ENCODE measurements at places on chromosomes 5 and 9.

DNA sequence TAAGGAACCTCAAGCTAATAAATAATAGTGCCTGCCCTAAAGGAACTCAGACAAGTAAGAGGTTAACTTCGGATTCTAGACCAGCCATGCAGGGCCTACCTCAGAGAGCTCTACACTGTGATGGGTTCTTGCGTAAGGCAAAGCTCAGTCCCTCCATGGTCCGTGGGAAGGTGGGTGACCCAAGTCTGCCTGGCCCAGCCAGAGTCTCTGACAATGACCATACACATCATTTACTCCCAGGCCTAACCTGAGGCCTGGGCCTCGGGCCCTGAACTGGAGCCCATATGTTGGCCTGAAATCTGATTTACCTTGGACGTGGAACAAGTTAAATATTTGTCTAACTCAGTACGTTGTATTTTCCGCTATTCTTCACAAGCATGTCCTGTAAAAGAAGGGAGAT, 55.1 kb downstream of the TMEM174 start:
- DNase-seq, result no peak

DNA sequence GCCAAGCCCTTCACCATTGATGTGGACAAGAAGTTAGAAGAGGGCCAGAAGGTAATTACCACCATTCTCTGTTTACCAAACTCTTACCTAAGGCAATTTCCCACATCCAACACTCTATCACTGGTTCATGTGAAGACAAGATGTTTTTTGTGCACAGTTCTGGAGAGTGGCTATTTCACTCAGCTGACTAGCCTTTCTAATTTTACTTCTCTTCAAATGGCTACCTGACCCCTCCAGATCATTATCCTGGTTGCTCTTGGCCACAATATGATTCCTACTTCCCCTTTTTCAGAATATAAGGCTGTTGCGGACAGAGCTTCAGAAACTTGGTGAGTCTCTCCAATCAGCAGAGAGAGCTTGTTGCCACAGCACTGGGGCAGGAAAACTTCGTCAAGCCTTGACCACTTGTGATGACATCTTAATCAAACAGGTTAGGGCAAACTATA, 7.1 kb downstream of the KIF20A start:
- no peak for DNase-seq

DNA sequence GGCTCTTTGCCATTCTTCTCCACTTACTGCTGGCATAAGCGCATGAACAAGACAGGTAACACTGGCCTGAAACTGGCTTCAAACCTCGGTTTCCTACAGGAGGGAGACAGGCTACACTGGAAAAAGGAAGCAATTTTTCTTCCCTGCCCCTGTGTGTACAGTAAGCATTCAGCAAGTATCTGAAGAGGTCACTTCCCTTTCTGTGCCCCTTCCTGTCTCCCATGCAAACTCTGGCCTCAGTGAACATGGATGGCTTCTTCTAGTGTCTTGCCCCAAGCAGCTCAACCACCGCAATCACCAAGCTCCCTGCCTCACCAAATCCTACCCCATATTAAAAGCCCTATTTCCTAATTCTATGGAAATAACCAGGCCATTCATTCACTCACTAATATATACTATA, 42.4 kb downstream of the SERINC5 start:
- DNase-seq, result no peak

GRCh38 chr9:135081264-135081660, 6.2 kb upstream of the OLFM1 start:
- no peak for DNase-seq

DNA sequence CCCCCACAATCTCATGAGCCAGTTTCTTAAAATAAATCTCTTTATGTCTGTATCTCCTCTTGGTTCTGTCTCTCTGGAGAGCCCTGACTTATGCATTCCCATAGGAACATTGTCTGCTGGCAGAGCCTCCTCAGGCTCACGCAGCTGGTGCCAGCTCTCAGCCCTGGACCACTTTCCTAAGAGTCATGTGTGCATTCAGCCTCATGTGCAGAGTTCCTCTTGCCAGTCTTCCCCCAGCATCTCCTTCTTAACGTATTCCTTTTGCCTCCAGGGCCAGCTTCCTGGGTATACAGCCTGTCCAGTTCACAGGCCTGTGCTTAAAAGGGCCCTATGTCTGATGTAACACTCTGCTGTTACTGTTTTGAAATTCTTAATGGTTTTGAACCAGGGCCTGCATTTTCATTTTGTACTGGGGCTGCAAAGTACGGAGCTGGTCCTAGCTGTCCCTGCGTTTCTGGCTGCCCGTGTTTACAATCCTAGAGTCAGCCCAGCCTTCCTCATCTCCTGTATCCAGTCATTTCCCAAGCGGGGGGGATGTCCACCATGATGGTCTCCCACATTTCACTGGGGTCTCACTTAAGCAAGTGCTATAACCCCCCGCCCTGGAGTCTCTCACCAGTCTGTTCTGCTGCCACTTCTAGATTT, 18.1 kb downstream of the ANKRD33B start:
- DNase-seq, result no peak

Measured in memory B cell (primary cell).